ENCODE measurements at places on chromosomes 5 and 9. TPM values are rescaled to one million over a fixed set of nuclear protein-coding genes. Genes with fewer than 3 reads are reported as not detected.

Gene PANK3
- 61.3 TPM for total RNA-seq

Gene SLC38A9
- total RNA-seq: 23.4 TPM

Gene PDE6A
- total RNA-seq: not detected

DNA sequence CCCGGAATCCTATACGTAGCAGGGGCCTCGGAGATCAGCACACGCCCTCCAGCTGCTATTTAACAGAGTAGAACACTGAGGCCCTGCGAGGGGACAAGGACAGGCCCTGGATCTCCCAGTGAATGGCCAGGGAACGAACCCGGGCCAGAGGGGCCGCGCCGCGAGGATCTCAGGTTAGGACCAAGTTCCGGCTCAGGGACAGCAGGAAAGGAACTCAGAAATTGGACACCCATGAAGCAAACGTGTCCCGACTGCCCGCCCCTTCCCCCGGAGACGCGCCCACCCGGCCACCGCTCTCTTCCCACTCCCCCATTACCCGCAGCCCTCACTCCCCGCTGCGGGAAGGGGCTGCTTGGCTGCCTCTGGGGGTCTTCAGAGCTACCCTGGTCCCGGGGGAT, 1.0 kb upstream of the FOXE1 start:
- no peak for DNase-seq

DNA sequence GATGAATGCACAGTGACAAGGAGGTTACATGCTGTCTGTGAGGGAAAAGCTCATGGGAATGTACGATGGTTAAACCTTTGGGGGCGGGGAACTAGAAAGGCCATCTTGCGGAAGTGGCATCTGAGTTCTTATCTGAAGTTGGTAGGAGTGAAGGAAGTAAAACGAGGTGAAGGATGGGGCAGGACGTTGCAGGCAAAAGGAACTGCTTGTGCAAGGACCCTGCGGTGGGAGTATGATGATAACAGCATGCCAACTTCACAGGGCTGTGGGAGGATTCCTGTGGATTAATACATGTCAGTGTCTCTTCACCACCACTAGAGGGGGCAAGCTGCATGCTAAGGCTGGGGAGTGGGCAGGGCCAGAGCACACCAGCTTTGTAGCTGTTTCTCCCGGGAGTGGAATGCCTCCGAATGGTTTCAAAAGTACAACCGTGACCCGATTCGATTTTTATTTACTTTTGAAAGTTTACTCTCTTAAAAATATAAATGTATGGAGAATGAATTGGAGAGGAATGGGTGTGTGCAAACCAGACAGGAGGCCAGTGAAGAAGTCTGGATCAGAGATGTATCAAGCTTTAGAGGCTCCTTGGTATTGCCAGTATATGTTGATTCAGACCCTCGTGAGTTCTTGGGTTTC, 62.5 kb downstream of the CYFIP2 start:
- peak; percentile 59 for DNase-seq

DNA sequence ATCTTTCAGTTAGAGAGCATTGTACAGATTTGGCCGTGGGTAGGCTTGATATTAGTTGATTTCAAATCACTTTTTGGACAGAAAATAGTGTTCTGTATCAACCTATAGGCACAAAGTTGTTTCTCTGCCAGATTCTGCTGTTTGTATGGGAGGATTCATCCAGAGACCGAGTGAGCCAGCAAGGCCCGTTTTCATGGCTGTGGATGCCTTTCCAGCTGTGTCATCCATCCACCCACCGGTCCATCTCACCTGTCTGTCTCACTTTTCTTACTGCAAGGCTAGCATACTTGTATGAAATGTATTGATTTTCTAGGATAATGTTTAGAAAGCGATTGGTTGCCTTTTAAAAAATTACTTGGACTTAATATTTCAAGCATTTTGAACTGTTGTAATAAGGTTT, 34.4 kb downstream of the ICE1 start:
- DNase-seq: no peak

DNA sequence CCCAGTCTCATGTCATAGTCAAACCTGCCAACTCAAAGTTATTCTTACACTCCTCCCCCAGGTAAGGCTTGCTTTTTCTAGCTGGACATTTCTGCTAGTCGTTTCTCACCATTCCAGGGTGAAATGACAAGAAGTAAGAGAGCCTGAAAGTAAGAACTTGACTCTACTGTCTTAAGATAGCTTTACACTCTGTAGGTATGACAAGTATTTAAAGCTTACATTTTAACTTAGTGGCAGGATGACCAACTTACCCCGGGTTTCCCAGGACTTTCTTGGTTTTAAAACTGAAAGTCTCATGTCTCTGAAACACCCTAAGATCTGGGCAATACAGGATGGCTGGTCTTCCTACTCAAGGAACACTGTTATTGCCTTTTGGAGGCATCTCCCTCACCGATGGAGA, 67.5 kb upstream of the PIK3R1 start:
- no peak for DNase-seq

- no peak for DNase-seq
Measured at GRCh38 chr9:9124616-9125015, 1325.0 kb upstream of the DMAC1 start.

GRCh38 chr5:122704247-122705036, 70.4 kb upstream of the SNX2 start:
- DNase-seq: peak; percentile 3

- DNase-seq: no peak
Measured at GRCh38 chr9:125959951-125960619, 212.9 kb downstream of the PBX3 start.

- DNase-seq: no peak
Measured at GRCh38 chr9:105643795-105644194, 18.5 kb upstream of the TAL2 start.

GRCh38 chr9:89687188-89687587, 82.4 kb downstream of the GADD45G start:
- no peak for DNase-seq

Measured in CD8-positive, alpha-beta memory T cell (primary cell).